NCI-H1694 (cell line): ENCODE measurements at places on chromosomes 12 and 14.

DNA sequence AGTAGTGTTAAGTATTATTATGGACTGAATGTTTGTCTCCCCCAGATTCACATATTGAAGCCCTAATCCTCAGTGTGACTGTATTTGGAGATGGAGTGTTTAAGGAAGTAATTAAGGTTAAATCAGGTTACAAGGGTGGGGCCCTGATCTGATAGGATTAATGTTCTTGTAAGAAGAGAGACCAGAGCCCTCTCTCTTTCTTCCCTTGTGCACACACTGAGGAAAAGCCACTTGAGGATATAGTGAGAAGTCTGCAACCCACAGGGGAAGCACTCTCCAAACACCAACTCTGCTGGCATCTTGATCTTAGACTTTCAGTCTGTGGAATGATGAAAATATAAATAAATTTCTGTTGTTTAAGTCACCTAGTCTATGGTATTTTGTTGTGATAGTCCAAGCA is 2.2 kb upstream of the KLRG1 start:
- DNase-seq, result no peak

- no peak for DNase-seq
Observed at GRCh38 chr12:68743356-68743755, 2.6 kb upstream of the SLC35E3 start.

- DNase-seq, result no peak
Observed at GRCh38 chr14:103832046-103832445, 15.3 kb downstream of the PPP1R13B start.

DNA sequence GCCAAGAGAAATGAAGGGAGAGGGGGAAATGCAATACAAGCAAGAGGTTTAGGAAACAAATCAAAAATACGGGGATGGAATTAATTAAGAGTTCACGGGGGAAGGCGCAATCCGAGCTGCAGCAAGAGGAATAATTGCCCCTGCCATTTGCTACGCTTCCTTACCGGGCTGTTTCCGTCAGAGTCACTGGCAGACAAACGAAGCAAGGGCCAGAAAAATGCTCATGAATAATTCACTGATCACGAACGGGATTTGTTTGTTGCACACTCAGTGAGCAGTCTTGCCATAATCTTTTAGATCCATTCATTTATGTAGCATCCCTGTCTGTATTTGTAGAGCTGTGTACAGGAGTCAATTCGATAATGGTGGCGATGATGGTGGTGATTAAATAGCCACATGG is 39.0 kb downstream of the PLXNC1 start:
- DNase-seq, result no peak

DNA sequence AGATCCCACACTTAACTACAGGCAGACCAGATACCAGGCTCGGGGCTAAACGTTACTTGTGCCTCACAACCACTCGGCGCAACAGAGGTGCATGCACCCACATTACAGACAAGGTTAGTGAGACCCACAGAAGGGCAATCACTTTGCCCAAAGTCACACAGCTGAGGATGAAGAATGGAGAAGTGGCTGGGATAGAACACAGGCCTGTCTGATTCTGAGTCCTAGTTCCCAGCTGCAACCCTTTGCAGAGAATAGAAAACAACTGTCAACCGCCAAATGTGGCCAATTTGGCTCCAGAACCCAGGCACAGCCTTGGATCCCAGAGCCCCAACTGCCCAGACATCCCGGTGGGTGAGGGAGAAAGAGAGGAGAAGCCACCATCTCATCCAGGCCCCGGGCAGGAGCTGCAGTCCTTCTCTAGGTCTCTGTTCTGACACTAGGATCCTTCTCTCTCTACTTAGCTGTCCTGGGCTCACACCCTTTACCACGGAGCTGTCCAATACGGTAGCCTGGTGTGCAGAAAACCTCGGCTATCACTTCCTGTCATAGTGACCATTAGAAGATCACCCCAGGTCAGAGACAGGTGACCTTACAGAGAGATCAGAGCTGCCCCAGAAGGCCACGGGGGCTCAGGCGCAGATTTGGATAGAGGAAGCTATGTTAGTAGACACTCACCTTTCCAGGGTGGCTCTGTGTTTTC is 59.1 kb downstream of the FAM222A start:
- DNase-seq, result no peak

DNA sequence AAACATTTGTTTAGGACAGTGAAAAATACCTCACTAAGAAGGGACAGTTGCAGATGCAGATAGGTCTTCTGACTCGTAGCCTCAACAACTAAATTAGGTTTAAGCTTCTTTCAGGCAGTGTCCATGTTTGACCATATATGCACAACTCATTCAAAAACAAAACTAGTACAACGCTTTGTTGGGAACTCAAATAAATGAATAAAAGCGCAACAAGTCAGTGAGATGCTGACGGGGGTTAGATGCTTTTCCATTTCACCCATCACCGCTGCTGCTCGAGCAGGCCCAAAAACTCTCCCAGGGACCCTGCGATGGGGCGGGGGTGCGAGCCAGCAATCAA is 633 bp downstream of the RPAP3 start:
- DNase-seq, result no peak

- DNase-seq, result no peak
Observed at GRCh38 chr12:6110006-6110405, 14.5 kb downstream of the VWF start.
